ENCODE measurements at places on chromosomes 12 and 14.

DNA sequence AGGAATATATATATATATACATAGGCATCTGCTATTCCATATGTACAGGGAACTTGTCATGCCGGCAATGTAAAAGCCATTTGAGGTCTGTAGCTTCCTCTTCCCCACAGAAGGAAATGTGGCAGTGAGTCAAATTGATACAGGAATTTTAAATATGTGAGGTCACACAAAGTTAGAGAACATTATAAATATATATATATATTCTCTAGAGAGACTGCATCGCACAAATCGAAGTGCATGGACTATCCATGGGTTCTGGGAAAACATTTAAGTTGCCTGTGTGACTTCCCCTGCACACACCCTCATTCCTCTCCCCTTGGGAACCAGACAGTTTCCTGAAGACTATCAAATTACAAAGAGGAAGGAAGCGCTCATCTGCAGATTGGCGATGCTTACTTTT lies 100.9 kb upstream of the CCDC91 start:
- DNase-seq: no peak

DNA sequence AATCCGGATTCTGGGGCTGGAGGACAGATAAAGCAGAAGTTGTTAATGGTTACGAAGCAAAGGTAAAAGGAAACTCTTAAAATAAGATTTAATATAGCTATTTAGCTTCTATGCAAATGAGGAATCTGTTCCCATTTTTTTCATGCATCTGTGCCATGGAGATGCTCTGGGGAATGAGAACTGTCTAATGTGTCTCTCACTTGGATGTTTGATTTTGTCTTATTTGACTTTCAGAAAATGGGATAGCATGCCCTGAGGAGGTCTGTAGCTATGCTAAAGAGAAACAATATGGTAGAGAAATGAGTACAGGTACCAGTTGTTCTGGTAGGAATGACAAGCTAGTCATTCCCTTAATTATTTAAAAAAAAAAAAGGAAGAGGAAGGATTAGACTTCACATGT lies 24.3 kb downstream of the C12orf76 start:
- DNase-seq: no peak

- no peak for DNase-seq
Measured at GRCh38 chr12:6494968-6495367, 1.1 kb downstream of the NCAPD2 start.

GRCh38 chr12:26935636-26936378 lies 2.0 kb downstream of the INTS13 start:
- no peak for DNase-seq

DNA sequence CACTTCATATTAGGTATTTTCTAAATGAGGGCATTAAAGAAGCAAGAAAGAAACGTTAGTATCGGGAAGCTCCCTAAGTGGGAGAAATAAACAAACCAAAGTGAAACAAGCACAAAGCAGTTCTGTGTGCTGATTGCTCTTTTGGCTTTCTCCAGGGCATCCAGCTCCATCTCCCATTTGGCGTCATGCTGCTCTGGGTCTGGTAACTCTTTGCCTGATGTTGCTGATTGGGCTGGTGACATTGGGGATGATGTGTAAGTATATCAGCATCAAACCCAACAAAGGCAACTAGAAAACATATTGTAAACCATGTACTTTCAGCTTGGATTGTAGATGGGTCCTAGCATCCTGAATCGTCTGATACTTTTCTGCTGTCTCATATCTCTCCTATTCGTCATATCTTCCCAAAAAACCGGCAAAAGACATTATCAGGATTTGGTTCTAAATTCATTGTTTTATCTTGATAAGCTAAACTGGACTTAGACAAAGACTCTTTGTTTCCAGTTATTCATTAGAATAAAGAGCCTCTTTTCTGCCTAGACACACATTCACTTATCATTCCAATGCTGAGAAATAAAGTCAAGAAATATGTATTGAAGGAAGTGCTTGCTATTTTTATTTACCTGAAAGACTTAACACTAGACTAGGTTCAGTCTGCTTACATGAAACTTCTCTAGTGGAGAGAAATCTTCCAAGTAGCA lies 2.4 kb downstream of the CLEC12B start:
- DNase-seq: no peak

DNA sequence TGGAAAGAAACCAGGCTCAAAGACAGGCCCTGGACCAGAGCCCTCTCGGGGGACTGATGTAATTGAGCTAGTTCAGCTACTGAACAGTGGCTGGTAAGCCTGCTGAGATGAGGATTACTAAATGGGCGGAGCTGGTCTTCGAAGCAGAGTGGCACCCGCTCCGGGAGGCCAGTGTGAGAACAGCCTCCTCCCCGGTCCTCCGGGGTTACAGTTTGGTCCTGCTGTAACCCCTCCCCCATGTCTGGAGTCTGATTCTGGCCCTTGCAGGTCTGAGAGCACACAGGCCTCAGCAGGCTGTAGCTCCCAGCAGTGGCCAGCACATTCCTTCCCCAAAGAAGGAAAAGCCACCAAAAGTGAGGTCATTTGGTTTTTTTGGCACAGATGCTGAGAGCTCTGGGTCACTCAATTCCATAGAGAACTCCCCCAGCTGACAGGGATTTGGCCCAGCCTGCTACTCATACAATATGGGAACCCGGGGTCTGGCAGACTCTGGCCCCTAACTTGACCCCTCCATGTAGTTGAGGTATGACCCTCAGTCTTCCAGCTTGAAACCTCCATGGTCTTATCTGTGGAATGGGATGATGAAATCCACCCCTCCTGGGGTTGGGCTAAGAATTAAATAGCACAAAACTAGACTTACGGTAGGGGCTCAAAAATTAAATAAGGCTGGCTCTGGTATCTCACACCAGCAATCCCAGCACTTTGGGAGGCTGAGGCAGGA lies 39.0 kb downstream of the ACTN1 start:
- DNase-seq: no peak

- DNase-seq: no peak
Measured at GRCh38 chr14:50347521-50347920, 35.4 kb downstream of the DMAC2L start.

DNA sequence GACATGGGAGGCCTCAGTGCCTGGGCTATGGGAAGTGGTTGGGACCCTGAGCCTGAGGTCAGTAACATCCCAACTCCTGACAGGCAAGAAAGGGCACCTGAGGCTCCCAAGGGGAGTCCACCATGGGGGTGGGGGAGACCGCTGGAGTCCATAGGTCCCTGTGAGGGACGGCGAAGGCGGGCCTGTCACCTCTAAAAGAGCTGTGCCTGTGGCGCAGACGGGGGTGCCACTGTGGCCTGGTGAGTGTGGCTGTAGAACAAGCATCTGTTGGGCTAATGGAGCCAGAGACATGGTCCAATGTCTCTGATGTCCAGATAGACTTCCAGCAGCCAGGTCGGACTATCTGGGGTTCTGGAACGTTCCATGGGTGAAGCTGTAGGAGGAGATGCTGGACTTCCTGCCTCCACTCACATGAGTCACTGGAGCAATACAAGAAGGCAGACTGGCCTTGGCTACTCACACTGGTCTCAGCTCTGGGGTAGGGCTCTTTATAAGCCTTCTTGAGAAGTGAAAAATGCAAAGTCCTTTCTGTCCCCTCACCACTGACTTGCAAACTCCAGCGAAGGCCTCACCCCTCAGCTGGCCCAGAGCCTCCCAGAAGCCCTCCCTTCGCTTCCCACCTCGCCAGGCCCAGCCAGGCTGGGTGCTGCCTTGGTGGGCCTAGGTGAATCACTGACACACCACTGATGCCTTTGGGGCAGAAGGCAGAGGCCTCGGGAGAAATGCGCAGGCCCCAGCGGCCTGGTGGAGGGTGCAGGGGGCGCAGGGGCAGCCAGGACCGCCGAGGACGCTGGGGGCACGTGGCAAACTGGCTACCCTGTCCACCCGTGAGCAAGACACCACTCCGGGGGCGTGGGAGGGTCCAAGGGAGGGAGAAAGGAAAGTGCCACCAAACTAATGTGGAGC lies 1.1 kb upstream of the TRAF3 start:
- DNase-seq: no peak

GRCh38 chr12:53005215-53005985 lies 856 bp upstream of the EIF4B start:
- no peak for DNase-seq

- peak; percentile 74 for DNase-seq
Measured at GRCh38 chr12:4978737-4979136, 64.9 kb upstream of the KCNA5 start.

DNA sequence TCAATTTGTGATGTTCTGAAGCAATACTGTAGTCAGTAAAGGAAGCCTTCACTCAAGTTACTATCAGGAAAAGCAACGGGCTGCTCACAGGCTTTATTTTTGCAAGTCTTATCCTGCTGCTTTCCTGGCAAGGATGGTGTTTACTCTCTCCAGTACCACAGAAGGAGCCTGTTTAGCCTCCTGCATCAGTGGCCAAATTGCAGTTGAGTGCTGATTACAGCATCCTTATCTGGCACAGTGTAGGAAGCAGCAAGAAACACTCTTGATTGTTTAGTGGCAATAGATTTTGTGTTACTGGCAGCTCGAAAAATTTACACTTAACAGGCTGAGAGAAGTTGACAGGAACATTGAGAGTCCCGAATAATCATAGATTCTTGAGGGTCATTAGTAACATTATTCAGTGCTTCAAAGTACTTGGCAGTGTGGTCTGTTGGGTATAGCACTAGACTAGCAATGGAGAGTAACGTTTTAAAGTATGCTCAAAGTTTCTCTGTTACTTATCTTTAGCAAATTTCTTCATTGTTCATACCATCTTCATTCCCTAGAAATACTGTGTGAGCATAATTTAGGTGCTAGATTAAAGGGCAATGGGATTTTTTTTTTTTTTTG lies 11.7 kb downstream of the TULP3 start:
- peak; percentile 59 for DNase-seq

DNA sequence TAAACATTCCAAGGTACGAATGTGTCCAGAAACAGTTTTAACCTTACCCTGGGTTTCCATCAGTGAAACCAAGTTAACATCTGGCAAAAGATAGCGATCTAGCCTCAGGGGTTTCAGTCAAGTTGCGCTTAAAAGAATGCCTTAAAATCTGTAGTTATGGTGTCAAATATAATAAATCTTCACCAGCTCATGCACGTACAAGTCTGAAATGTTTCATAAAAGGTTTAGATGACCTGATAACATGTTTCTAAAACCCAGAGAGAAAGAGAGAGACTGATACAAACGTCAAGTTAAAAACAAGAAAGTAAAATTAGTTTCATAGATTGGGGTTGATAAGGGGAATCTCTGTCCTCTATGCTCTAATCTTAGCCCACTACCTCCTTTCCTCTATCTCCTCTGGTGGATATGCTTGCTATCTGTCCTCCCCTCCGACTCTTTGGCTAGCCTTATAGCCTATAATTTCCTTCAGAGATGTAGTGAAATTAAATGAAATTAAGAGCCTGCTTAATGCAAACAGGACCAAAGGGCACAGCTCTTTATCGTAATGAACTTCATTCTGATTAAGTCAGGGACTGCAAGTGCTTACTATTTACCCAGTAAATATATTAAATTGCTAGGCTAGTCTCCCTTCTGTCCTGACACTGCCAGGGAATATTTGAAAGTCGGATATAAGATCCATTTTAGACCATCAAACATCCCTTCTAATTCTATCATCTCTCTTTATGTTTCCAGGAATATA lies 18.4 kb upstream of the FOS start:
- no peak for DNase-seq

- DNase-seq: no peak
Measured at GRCh38 chr14:53875324-53875897, 81.2 kb downstream of the BMP4 start.

DNA sequence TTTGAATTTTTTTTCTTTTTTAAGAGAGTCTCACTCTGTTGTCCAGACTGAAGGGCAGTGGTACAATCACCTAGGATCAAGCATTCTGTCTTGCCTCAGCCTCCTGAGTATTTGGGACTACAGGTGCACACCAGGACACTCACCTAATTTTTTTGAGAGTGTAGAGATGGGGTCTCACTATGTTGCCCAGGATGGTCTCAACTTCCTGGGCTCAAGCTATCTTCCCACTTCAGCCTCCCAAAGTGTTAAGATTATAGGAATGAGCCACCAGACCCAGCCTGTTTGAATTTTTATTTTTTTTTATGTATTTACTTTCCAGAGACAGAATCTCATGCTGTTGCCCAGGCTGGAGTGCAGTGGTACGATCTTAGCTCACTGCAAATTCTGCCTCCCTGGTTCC lies 11.3 kb downstream of the BAZ1A start:
- no peak for DNase-seq

DNA sequence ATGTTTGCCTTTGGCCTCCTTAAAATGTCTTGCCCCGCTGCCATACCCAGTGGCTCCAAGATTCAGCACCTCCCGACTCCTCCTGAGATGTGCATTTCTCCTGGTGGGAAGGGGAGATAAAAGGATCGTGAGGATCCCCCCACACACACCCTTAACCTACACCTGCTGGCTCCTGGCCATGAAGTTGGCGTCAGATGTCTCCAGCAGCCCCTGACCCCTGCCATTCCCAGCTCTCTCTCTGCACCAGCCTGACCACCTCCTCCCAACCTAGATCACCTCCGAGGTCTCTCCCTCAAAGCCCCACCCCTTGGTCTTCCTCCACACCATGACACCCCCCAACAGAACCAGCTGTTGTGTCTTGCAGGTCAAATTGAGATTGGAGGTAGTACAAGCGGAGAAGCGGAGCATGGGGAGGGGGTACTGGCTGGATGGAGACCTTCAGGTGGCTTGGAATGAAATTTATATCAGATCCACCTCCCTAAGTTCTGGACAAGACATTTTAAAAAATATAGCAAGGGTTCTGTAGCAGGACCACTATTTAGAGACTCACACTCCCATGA lies 151.1 kb upstream of the FKBP4 start:
- no peak for DNase-seq

DNA sequence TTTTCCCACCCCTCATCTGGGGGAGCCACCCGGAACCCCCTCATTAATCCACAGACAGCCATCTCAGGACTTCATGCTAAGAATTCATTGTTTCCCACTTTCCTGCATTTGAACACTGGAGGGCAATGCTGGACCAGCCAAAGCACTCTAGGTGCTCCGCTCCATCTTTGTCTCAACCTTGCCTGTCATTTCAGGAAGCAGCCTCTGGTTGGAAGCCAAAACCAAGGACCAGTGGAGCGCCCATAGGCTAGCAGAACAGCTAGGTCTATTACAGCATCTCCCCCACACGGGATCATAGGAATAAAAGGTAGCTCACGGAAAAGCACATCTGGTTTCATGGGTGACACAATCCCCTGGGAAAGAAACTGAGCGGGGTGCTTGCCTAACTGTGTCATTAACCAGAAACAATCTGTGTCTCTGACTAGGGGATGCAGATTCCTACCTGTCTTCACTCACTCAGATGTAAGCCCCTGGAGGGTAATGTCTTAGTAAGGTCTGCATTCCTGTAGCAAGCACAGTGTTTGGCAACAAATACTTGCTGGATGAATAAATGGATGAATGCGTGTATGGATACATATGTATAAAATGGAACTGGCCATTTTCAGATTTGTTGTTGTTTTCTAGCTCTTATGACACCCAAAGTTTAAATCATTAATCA lies 197.0 kb downstream of the DAD1 start:
- no peak for DNase-seq

- DNase-seq: peak; percentile 51
Measured at GRCh38 chr12:12807970-12808702, 5.0 kb upstream of the DDX47 start.

GRCh38 chr12:21223930-21224329 lies 92.9 kb downstream of the SLCO1B1 start:
- DNase-seq: peak; percentile 71

Measured in NCI-H345 (cell line).